ENCODE measurements at places on chromosomes 1 and 21.

GRCh38 chr1:157505481-157506272, 46.6 kb downstream of the FCRL5 start:
- DNase-seq = peak; percentile 47

GRCh38 chr1:10267319-10267718, 56.9 kb downstream of the KIF1B start:
- no peak for DNase-seq

- no peak for DNase-seq
Observed at GRCh38 chr21:45393833-45394638, 10.9 kb upstream of the COL18A1 start.

DNA sequence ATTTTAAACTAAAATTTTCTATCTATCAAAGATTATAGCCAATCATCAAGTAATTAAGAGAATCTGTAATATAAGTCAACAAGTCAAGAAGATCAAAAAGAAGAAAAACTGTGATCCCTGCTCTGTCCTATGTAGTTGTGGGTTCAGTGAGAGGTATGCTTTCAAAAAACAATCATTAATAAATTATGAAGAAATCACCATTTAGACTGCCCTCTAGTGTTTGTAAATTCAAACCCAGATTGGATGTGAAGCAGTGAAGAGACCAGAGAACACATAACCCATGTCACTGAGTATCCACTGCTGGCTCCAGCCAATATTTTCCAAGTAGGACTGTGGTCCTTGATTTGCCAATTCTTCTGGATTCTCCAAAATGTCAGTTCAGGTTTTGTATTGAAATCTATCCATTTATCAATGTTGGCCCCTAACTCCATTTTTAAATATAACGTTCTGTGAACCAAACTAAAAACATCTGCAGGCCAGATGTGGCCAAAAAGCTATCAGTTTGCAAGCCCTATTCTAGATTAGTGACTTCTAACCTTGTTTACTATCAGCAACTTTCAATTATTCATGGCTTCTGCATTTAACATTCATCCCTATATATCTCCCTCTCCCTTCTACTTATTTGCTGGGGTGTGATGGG, 467.5 kb upstream of the CXADR start:
- DNase-seq = no peak

- DNase-seq = no peak
Observed at GRCh38 chr1:156648951-156649350, 7.0 kb downstream of the BCAN start.

GRCh38 chr21:31279986-31280385, 64.1 kb downstream of the TIAM1 start:
- DNase-seq = no peak

- no peak for DNase-seq
Observed at GRCh38 chr1:192737306-192737705, 71.5 kb upstream of the RGS2 start.

- no peak for DNase-seq
Observed at GRCh38 chr1:215581896-215582295, 14.8 kb downstream of the KCTD3 start.

- DNase-seq = no peak
Observed at GRCh38 chr1:62955666-62956065, 171.7 kb downstream of the ATG4C start.

DNA sequence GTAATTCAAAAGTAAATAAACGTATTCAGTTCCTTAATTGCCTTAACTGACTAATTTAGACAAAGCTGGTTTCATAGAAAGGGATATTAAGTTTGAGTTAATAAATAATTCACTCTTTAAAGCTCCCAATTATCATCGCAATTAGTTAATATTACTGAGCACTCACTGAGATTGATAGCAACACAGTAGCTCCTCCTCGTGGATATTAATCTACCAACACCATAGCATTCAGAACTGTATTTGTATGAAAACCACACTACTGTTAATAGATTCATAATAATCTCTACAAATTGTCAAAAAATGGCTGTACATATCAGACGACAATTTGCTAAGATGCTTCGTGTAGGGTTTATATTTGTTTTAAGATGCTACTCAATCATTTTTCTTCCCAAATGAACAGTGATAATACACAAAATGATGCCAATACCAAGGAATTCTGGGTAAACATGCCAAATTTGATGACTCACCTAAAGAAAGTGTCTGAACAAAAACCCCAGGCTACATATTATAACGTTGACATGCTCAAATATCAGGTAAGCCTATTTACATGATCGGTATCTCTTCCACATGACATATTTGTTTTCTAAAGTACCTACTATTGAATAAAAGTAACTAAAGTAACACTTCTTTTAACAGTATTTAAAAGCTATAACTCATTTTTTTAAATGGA, 18.8 kb upstream of the DYNLT5 start:
- no peak for DNase-seq

GRCh38 chr1:167207940-167208623, 12.6 kb upstream of the POU2F1 start:
- DNase-seq = no peak

- DNase-seq = no peak
Observed at GRCh38 chr1:177966199-177966598, 3.7 kb downstream of the SEC16B start.

DNA sequence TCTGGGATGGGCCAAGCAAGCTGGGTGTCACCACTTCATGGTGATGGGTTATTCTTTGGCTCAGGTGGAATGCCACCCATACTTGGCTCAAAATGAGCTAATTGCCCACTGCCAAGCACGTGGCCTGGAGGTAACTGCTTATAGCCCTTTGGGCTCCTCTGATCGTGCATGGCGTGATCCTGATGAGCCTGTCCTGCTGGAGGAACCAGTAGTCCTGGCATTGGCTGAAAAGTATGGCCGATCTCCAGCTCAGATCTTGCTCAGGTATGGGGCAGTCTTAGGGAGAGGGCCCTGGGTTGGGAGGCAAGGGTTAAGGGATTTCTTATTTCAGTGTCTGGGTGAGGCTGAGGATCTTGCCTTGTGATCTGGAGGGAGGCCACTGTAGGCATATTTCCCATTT, 15.4 kb upstream of the NASP start:
- DNase-seq = no peak

- no peak for DNase-seq
Observed at GRCh38 chr1:38735651-38736161, 123.9 kb downstream of the RRAGC start.

DNA sequence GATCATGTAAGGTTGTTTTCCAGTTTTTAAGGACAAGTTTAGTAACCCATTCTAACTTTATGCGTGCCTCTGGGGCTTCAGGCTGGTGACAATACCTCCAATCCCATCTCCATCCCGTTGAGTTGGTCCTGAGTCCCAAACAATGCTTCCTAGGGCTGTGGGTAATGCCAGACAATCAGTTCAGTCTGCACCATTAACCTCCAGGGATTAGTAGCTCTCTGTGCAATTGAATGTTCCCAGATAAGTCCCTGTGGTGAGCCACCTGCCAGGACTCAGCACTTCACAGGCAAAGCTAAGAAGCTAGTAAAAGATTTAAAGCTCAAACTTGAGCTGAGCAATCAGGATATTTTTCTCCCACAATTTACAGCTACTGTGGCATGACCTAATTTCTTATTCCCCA, 462.2 kb upstream of the PTBP2 start:
- no peak for DNase-seq

DNA sequence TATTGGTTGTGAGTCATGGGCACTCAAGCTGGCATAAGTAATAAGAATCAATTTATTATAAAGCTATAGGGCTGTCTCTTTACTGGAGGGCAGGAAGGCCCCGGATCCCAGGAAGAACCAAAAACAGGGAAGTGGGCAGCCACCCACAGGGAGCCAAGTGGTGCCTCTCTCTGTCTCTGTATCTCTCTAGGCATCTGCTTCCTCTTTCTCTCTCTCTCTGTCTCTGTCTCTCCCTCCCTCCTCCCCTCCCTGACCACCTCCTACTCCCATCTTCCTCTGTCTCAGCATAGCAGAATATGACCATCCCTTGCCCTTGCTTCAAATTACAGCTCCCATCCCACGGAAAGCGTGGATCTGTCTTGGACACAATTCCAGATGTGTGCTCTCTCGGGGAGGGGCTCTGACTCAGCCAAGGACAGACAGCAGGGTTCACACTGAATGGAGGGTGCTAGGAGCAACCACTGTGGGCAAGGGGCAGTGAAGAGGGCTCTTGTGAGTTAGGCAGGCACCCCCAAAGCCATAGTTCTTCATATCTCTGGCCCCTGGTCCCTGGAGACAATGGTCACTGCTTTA, 80.4 kb upstream of the LPGAT1 start:
- DNase-seq = no peak

DNA sequence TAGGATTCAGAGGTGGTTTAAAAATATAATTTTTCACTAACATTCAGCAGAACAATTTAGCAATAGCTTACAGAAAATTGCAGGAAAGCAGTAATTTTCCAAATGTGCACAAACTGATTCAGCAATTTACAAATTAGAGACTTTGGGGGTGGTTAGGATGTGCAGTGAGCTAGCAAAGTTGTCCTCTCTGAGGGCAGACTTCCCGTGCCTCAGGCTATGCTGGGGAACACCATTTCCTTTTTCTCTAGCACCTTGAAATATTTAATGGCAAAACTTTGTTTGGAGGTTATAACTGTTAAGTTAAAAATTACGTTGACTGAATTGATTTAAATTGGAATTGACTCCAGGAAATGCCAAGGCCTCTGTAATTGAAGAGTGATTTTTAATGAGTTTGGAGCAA, 258.9 kb downstream of the PTBP2 start:
- DNase-seq = no peak

- no peak for DNase-seq
Observed at GRCh38 chr1:226650236-226650841, 88.7 kb downstream of the ITPKB start.

DNA sequence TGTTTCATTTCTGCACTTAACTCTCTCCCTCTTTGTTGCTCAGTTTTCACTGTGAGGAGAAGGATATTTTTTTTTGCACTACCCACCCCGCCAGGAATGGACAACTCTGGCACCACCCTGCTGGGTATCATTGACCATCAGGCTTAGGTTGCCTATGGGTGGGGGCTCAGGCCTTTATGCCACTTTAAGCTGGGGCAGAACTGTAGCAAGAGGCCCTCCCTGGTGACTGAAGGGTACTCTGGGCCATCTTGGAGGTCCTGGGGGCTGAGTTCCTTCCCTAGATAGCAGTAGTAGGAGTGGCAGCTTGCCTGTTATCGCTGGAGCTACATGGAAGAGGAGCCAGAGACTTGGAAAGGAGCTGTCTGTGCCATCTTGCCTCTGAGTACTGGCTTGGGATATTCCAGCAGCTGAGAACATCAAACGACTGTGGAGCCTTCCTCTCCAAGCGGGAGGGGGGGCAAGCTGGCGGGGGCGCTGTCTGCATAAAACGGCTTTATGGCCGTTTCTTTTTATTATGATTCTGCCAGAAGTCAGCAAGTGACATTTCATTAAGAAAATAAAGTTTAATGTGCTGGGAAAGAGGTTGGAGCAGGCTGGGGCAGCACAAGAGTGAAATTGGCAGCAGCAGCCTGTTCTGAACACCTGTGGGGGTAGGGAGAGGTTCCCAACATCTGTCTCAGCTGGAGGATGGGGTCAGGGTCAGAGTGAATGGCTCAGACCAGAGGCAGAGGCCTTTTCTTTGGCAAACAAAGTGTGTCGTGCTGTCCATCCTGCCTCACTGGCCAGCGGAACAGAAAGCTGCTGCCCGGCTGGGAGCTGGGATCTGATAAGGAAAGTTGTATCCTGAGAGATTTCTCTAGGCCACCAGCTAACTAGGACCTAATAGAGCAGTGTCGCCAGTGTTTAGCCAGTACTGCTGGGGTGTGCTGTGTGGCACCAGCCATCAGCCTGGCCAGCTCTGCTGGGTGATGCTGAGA, 32.9 kb downstream of the TMEM53 start:
- no peak for DNase-seq

DNA sequence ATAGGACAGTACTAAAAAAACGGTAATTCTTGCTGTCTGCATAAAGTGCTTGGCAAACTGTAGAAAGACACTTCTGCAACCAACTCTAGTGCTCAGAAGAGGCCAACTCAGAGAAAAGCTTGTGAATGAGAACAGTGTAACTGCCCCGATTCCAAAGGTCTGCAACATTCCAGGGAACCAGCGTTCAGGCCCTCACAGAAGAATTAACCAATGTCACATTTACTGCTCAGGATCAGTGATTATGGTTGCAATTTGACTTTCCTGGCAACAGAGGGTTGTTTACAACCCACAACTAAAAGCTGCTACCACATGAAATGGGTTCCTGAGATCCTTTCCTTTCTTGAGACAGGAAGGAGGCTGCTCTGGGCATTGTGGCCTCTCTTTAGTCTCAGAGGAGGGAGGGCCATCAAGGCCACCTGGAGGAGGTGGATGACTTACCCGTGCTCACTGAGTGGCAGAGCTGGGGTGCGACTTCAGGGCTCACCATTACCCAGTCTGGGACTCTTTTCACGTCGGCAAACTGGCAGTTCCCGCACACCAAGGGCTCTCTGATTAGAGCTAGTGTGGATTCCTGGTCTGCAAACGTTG, 15.3 kb downstream of the SRSF4 start:
- no peak for DNase-seq

DNA sequence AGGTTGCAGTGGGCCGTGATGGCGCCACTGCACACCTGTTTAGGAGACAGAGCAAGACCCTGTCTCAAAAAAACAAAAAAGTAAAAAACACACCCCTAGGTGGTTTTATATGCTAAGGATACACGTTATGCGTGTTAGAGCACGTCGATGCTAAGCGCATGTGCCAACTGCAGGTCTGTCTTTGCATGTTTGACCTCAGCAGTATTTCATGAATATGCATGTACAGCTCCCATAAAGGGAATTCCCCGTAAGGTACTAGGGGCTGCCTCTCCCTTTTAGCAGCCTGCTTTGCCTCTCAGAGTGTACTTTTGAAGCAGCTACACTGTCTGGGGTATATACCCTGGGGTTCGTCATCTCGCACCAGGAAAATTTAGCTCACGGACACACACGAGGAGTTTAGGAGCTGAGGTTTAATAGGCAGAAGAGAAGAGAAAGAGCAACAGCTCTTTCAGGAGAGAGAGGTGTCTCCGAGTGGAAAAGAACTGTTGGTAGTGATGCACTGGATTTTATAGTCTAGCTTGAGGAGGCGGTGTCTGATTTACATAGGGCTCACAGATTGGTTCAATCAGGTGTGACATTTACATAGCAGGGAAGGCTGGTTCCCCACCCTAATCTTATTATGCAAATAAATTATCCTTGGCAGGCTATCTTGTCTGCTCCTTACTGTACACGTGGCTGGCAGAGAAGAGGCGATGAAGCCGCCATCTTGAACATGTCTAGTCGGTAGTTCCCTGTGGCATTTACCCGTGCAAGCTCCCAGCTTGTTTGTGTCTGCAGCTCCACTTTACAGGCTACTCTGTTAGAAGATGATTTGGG, 4.2 kb upstream of the OTUD3 start:
- no peak for DNase-seq

DNA sequence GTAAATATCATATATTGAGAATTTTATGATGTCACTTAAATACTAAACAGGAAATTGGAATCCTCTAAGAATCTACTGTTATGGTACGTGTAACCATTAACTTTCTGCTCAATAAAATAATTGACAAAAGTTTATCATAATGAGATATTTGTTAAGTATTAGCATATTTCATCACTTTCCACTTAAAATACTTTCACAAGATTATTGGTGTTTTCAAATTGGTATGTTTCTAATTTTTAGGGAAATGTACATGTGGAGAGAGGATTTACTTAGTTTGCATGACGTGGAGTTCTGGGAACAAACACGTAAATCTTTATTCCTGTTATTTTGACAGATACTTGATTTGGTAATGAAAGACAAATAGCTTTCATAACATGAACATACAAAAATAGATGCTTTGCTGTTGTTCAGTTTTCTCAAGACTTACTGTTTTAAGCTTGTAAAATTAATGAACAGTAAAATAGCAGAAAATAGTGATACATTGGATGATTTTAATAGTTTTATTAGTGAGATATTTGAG, 1.6 kb downstream of the SRSF11 start:
- DNase-seq = no peak

GRCh38 chr1:78426408-78426807, 64.4 kb upstream of the PTGFR start:
- DNase-seq = no peak

Data from progenitor cell of endocrine pancreas (in vitro differentiated cells).